ENCODE measurements at places on chromosomes 12 and 14. TPM values are rescaled to one million over a fixed set of nuclear protein-coding genes. Genes with fewer than 3 reads are reported as not detected.

Gene SLC25A47
- 0.48 TPM for total RNA-seq

Gene SLCO1B3
- total RNA-seq: not detected

Gene PPP1R36
- total RNA-seq: under 0.01 TPM

Gene PHETA1
- 7.0 TPM for total RNA-seq

Gene KCNC2
- total RNA-seq: not detected

Gene NFATC4
- total RNA-seq: 36.1 TPM

Gene SLC2A14
- 0.26 TPM for total RNA-seq

Gene COX8C
- total RNA-seq: not detected

Gene TMEM229B
- not detected for total RNA-seq

Gene EID3
- 10.1 TPM for total RNA-seq

Gene PTCSC3
- not detected for total RNA-seq

Gene TAS2R9
- total RNA-seq: not detected

Gene ANKRD9
- 16.4 TPM for total RNA-seq

Gene RPL10L
- total RNA-seq: not detected

Gene RBMS2
- 26.5 TPM for total RNA-seq

Gene APOF
- not detected for total RNA-seq
